ENCODE measurements at places on chromosomes 5 and 9.

- DNase-seq, result no peak
Observed at GRCh38 chr9:115964710-115965347, 188.8 kb upstream of the PAPPA start.

DNA sequence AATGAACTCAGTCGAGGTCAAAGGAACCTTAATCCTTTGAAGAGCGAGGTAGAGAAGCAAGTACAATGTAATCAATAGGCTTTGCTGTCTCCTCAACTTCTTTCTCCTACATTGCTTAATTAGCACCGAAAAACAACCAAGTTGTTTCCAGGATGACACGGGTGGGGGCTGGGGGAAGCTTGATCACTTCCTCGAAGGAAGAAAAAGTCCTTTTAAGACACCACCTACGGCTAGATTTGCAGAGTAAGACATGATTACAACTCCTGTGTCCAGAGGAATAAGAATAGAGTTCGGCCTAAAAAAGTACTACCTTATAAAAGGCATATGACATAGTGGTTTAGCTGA lies 811 bp upstream of the ARRDC3 start:
- DNase-seq, result no peak

- no peak for DNase-seq
Observed at GRCh38 chr9:37959976-37960375, 56.0 kb upstream of the SLC25A51 start.

DNA sequence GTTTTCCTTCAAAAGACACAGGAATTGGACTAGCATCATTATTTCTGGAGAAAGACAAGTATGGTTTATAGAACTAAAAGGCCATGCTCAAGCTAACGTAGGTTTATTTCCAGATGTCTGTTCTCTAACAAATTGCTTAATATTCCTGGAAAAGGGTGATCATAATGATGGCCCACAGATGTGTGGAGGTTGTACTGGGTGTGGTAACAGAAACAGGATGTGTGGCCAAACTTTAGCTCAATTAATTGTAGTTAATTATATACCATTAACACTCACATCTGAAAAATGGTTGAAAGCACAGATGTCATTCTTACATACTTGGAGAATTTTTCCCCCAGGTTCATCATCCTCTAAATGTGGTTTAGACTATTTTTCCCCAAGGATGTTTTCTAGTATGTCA lies 292.7 kb upstream of the RASA1 start:
- no peak for DNase-seq

DNA sequence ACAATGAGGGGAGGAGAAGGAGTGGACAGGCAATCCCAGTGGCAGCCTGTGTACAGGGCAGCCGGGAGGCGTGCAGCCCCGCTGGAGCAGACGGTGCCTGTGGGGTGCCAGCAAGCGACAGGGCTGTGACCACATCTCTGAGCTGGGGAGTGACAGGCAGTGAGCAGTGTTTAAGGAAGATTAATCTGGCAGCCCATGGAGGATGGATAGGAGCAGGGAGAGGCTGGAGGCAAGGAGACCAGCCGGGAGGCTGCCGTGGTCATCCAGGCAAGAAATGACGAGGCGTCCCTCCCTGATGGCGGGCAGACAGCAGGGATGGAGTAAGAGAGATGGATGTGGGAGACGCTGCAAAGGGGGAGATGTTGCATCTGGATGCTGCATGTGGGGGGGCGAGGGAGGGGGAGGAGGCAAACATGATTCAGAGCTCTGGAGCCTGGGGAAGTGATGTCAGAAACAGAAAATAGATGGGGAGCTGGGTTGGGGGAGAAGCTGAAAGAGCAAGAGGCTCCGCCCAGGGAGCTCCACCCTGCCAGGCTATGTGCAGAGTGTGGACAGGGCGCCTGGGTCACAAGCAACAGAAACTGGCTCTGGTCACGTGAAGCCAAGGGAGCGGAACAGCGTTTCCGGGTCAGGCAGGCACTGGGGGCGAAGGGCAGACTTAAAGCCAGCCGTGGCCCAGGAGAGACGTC lies 12.6 kb downstream of the UNC5A start:
- no peak for DNase-seq

- no peak for DNase-seq
Observed at GRCh38 chr5:173660481-173661280, 44.2 kb upstream of the BOD1 start.
